ENCODE measurements at places on chromosomes 13 and 19.
A peak's percentile ranks its signal among the peaks of the same experiment; 100 is the strongest.

DNA sequence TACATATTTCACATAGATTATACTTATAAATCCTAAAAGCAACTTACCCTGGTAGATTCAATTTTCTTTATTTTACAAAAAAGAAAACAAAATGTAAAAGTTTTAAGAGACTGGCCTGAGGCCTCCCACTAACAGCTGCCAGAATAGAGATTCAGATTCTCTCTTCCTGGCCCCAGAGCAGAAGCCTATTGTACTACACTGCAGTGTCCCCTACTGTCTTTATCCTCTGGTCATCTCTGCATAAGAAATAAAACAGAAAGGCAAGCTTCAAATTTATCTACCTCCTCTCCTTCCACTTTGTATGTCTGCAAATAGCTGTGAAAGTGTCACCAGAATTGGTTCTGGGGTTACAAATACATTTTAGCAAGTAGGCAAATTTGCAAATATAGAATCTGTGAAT lies 1004.1 kb upstream of the PCDH9 start:
- DNase-seq = no peak

DNA sequence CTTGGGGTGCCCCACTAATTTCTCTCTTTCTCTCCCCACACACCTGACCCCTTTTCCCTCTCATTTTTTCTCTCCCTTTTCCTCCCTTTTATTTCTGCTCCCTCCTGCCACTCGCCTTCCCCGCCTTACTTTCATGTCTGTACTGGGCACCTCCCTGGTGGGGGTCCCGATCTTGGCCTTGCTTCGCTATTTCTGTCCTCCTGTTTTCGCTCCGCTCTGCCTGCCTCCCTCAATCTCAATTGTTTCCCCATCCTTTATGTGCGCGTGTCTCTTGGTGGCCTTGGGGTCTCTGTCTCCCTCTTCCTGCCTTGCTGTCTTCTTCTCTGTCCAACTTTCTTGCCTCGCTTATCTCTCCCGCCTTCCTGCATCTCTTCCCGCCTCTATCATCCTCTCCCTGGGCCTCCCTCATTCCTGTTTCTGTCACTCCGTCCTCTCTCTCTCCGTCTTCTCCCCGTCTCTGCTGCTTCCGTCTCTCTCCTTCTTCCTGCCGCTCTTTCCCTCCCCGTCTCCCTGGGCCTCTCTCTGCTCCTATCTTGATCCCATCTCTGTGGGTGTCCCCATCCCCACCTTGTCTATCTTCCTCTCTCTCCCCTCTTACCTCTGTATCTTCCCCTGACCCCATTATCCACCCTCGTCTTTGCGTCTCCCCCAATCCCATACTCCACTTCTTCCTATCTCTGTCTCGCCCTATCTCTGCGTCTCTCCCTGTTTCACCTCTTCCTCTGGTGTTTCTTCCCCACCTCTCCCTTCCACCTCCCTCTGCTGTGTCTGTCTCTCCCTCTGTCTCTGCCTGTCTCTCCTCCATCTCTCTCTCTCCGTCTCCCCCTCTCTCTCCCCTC lies 4.0 kb downstream of the GRIN2D start:
- DNase-seq = no peak

DNA sequence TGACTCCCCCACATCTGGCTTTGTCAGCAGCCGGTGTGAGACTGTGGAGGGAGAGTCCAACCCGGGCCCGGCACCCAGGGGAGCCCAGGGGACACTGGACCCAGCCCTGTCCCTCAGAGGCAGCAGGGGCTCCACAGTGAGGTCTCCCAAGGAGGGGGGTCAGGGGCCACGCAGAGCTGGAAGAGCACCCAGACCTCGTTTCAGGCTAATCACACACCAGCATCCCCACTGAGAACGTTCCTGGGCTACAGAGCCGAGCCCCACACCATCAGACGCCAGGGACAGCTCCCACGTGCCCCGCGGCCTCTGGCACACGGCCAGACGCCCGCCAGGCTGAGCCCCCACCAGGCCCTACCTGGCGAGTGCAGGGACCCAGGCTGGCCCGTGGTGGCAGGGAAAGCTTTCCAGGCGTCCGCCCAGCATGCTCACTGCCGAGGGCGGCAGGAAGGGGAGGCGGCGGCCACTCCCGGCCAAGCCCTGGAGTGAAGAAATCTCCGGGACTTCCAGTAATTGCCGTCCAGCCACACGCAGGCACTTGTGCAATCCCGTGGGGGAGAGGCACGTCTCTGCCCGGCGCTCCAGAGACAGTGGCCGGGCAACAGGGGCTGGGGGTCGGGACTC lies 19.2 kb downstream of the SBNO2 start:
- no peak for DNase-seq

DNA sequence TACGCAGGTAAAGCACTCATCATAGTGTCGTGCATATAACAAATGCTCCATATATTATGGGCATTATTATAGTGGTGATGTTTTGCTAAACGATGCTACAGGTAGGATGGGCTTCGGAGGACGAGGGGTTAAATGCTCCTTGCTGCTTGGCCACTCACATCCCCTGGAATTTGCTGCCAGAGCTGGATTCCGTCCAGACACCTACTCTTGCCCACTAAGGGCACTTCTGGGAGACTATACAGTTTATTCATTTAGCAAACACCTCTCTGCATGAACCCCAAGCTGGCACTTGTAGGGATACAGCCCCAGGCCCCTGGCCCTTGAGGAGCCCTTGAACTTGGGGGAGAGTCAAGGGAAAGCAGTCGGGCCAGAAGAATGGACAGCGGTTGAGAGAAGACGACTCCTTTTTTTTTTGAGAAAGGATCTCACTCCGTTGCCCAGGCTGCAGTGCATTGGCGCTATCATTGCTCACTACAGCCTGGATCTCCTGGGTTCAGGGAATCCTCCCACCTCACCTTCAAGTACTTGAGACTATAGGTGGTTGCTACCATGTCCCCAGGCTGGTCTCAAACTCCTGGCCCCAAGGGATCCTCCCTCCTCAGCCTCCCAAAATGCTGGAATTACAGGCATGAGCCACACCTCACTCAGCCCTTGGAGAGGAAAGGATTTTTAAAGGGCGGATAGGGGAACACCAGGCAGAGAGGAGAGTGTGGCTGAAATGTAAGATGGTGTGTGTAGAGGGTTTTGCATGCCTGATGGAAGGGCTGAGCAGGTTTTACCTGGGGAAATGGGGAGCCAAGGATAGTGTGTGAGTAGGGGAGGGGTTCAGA lies 1.1 kb upstream of the MRPL34 start:
- no peak for DNase-seq

GRCh38 chr19:55681131-55682092 lies 6.4 kb downstream of the EPN1 start:
- no peak for DNase-seq

DNA sequence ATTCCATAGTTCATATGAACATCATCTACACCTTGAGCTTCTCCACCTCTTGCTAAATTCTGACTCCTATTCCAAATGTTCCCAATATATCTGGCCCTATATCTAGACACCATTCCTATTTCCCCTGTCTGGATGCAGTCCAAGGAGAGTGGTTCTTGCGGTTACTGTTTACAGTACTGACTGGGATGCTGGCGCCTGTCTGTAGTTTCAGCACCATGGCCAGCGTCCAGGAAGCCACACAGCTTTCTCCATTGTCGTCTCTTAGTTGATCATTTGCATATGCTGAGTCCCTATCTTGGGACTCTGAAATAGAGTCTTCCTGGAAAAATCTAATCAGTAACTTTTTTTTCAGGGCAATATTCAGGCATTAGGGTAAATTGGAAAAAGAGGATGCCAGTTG lies 14.9 kb downstream of the LAIR2 start:
- peak; percentile 24 for DNase-seq

DNA sequence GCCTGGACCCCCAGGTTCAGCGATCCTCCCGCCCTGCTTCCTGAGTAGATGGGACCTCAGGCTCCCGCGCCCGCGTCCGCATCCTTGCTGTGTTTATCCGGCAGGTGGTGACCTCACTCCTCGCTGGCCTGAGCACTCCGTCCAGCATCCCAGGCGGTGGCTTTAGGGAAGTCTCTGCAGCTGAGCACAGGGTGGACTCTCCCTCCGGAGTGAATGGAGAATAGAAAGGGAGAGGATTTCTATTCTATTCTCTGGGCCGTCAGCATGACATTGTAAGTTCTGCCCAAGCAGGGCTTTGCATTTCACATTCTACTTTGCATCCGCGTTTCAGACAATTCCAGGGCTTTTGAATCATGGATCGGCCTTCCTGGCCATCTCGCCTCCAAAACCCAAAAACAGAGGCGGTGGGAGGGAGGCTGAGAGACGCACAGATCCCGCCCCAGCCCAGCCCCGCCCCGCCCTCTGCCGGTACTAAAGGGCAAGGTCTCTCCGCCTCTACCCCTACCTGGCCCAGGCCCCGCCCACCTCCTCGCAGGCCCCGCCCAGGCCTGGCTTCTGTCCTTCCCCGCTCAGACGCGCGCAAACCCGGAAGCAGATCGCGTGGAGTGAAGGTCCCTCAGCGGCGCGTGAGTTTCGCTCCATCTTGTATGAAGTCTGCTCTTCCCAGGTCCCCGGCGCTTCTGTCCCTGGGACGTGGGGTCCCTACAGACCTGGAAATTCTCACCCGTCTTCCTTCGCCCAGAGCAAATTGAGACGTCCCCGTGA lies at the start of gene ZNF525:
TSS of gene ZNF525 (plus strand) at position 572 of the 765 bp plus-strand sequence. CDS start 6,577 bp downstream, outside the sequence.
- peak; percentile 98 for DNase-seq

DNA sequence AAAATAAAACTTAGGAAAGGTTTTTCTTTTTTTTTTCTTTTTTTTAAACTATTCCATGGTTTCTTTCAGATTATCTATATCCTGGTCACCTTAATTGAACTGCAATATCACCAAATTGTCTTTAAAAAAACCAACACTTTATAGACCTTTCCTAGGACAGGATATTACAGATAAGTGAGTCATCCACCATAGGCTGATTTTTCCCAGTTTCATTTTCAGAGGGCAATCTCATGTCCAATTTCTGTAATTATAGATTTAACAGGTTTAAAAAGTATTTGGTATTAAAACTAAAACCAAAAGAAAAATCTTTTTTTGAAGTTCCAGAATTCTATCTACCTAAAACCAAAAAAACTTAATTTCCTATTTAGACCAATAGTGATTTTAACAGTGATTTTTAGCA lies 13.2 kb downstream of the SPART start:
- DNase-seq = no peak

GRCh38 chr13:25762795-25763377 lies 288.9 kb downstream of the SHISA2 start:
- no peak for DNase-seq

- DNase-seq = peak; percentile 12
Measured at GRCh38 chr13:27339299-27339698, 68.7 kb downstream of the RASL11A start.

DNA sequence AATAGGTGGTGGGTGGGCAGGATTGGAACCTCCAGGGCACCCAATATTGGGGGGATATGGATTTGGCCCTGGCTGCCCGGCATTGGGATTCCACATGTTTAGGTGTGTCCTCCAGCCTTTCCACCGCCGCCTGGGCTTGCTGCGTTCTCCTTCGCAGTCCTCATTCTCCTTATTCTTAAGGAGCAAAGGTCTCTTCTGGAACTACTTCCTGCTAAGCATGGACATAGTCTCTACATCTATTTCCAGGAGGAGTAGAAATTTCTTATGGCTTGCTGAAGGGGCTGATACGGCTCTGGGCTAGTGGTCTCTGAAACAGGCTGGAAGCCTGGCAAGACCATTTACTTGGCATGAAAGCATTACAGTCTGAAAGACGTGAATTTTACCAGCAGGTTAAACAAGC lies 9.2 kb upstream of the FCGBP start:
- DNase-seq = no peak

DNA sequence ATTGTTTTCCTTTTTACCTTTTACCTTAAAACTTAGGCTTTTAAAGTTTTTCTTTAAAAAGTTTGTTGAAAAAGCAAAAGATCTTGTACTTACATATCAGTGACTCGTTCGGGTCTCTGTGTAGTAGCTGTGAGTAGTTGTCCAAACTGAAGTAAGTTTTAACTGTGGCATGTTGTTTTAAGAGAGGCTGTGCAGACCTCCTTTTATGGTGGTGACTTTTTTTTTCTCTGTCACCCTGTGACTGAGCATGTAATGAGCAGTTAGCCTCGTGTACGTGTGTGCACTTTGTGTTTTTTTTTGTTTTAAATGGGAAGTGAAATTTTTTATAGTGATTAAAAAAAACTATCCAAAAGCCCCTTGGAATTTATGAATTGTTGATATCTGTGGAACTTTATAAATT lies at the start of gene GPR183:
TSS of gene GPR183 (minus strand) at position 153 of the 400 bp plus-strand sequence. CDS start 11,254 bp downstream, outside the sequence.
- no peak for DNase-seq

DNA sequence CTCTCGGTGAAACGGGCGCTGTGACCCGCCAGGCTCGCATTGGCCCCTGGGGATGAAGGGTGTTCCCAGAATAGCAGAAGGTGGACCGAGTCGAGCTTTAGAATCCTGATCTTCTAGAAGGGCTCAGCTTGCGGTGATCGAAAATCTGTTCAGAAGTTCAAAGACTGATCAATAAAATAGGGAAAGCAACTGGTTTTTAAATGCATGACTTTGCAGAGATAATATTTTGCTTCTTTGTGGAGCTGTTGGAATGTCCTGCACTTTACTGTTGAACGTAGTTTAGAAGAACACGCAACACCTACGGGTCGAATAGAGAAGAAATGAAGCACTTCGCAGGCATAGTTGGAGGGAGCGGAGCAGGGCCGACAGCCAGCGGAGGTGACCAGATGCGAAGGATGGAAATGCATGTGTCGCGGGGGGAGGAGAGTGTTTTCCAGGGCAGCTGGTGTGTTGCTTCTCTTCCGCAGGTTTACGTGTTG lies 766 bp downstream of the CEBPG start:
- no peak for DNase-seq

- DNase-seq = no peak
Measured at GRCh38 chr13:98586400-98587345, 9.8 kb upstream of the STK24 start.

DNA sequence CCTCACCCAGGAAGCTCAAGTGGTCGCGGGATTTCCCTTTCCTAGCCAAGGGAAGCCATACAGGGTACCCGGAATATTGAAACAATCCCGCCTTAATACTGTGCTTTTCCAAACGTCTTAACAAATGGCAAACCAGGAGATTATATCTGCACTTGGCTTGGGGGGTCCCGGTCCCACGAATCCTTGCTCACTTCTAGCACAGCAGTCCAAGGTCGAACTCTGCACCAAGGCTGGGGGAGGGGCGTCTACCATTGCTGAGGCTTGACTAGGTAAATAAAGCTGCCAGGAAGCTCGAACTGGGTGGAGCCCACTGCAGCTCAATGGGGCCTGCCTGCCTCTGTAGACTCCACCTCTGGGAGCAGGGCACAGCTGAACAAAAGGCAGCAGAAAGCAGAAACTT lies 1644.8 kb downstream of the PCDH9 start:
- DNase-seq = no peak

DNA sequence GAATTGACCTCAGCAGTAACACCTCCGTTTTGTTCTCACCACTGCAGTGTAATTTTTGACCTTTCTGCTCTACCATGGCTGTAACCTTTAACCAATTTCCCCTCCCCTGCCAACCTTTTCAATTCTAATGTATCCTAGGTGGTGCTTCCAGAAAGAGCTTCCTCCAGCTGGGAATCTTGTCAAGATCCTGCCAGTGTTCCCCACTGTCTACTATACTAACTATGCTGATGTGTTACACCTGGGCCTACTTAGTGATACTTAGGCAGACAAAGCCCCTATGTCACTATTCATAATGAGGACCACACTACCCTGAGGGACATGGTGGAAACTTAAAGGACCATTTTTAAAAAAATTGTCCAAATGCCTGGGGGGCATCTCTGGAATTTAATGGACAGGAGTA lies 41.0 kb downstream of the MBNL2 start:
- DNase-seq = no peak

Measured in activated naive CD4-positive, alpha-beta T cell (primary cell).